Posterior cingulate gyrus (tissue), 11 donors: ENCODE measurements at places on chromosomes 1 and 21.

- peak; percentile 66 for DNase-seq
Observed at GRCh38 chr1:22284906-22285548, 142.1 kb upstream of the WNT4 start.

- DNase-seq = no peak
Observed at GRCh38 chr1:108070662-108071061, 105.7 kb upstream of the VAV3 start.

DNA sequence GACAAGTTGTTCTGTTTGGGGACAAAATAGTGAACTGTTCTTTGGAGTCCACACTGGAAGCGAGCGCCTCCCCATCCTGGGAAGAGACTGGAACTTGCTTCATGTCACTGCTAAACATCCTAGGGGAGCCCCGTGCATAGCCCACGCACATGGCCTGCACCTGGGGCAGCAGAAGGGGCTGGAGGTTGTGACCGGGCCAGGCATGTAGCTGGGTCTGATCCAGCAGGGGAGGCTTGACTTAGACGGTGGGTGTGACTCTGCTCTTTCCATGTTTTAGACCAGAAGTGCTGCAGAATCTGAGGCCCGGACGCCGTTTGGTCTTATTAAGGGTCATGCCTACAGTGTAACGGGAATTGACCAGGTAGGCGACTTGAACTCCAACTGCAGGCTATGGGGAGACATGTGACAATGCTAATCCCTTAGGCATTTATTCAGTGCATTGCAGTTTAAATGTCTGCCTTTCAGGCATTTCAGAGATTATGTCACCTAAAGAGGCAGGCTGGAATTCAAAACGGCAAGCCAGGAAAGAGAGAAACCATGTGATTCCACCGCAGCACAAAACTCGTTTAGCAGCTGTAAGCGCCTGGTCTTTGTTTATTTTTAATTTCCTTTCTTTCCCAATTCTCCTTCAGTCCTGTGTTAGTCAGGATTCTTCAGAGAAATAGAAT lies 21.8 kb downstream of the CAPN9 start:
- no peak for DNase-seq

- no peak for DNase-seq
Observed at GRCh38 chr1:62207187-62207586, 12.5 kb downstream of the L1TD1 start.

- DNase-seq = no peak
Observed at GRCh38 chr1:30886710-30887428, 21.7 kb downstream of the SDC3 start.

DNA sequence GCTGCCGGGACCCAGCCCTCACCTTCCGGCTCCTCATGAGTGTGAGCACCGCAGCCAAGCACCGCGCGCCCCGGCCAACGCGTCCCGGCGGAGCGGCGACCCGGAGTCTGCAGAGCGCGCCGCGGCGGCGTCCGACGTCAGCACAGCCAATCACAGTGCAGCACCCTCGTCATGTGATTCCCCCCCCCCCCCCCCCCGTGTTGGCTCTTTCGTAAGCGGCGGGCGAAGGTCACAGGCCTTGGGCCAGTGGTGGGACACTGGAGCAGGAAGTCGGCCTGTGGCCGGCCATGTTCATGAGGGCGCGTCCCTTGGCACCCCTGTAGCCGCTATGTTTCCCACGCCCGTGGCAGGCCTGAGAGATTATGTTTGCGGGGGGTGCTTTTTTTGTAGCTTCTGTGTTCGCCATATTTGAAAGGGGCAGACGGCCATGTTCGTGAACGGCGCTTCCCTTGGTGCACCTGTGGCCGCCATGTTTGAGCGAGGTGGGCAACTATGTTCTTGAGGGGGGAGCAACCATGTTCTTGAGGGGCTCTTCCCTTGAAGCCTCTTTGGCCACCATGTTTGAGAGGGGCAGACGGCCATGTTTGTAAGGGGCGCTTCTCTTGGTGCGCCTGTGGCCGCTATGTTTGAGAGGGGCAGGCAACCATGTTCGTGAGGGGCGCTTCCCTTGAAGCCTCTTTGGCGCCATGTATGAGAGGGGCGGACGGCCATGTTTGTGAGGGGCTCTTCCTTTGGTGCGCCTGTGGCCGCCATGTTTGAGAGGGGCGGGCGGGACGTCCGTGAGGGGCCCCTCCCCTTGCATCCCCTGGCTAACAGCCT lies at the start of gene C1orf174:
Gene C1orf174, minus strand, starts transcription at position 123 of the 819 bp plus-strand sequence. Its CDS starts 86 bp downstream, at position 37.
- DNase-seq = peak; percentile 98

GRCh38 chr21:34335316-34335715 lies 28.5 kb upstream of the KCNE2 start:
- DNase-seq = no peak

DNA sequence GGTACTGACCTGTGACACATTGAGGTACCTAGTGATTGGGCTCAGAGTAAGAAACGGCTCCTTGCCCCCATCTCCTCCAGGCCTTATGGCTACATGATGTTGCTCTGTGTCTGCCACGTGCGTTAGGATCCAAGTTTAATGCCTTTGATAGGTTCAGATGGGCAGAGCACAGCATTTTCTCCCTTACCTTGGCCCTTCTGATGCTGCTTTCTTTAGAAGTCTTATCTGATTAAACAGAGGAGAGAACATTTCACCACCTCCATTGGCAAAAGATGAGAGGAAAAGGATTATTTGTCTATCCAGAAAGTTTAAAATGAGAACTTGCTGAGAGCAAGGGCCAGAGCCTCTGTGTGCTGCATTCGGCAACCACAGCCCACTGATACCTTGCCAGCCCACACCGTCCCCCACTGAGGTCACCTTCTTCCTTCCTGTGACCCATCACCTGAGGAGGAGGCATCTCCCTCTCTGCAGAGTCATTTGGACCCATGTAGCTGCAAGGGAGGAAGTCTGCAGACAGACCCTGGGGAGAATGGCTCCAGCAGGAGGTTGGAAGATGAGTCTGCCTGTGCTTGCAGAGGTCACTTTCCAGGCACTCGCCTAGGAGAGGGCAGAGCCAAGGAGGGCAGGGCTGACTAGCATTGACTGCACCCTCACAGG lies 16.7 kb downstream of the SHISA4 start:
- DNase-seq = peak; percentile 54

- DNase-seq = no peak
Observed at GRCh38 chr1:92853299-92853698, 21.5 kb downstream of the RPL5 start.

DNA sequence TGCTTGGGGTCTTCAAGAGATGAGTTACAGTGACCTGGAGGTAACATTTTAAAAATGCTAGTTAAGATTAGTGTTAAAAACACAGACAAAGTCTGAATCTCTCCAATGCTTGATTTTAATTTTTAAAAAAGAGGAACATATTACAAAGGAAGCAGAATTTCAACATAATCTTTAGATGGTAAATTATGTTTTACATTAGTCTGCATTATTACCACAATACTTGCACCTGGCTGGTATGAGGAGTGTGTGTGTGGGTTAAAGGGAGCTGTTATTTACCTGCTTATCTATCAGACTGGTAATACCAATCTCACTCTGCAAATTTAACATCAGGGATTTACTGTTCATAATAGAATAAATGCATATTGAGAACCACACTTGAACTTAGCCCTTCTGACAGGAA lies 10.3 kb upstream of the KCNJ15 start:
- DNase-seq = no peak

GRCh38 chr1:238485057-238485911 lies 594.6 kb upstream of the ZP4 start:
- no peak for DNase-seq

- DNase-seq = no peak
Observed at GRCh38 chr21:32641710-32642698, 29.8 kb upstream of the CFAP298 start.

- no peak for DNase-seq
Observed at GRCh38 chr1:74620242-74620641, 53.4 kb downstream of the ERICH3 start.

DNA sequence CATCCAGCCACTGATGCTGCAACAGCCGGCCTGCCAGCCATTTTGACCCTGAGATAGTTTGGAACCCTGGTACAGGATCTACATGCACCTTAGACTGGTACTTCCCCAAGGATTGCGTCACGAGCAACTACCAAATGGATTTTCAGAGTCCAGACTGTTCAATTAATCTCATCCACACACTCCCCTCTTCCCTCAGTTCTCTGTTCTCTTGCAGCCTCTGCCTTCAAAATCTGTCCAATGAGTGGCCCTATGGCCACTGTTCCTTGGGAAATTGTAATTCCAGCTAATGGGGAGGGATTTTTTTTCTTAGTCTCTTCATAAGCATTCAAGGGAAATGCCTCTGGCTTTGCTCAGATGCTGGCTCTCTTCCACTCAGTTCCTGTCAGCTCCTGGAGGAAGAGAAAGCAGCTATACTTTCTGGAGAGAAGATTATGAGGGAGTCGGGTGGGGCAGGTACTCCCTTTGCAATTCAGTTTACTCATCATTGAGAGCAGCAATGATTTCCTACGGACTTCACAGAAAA lies 19.8 kb upstream of the UAP1 start:
- DNase-seq = no peak

- DNase-seq = peak; percentile 92
Observed at GRCh38 chr1:2240270-2241156, 12.4 kb downstream of the SKI start.

- DNase-seq = peak; percentile 51
Observed at GRCh38 chr21:33874161-33874560, 41.4 kb downstream of the ATP5PO start.

GRCh38 chr1:89652373-89652772 lies 19.5 kb downstream of the LRRC8C start:
- DNase-seq = no peak

- DNase-seq = peak; percentile 87
Observed at GRCh38 chr1:200973937-200974657, 49.4 kb downstream of the KIF21B start.

DNA sequence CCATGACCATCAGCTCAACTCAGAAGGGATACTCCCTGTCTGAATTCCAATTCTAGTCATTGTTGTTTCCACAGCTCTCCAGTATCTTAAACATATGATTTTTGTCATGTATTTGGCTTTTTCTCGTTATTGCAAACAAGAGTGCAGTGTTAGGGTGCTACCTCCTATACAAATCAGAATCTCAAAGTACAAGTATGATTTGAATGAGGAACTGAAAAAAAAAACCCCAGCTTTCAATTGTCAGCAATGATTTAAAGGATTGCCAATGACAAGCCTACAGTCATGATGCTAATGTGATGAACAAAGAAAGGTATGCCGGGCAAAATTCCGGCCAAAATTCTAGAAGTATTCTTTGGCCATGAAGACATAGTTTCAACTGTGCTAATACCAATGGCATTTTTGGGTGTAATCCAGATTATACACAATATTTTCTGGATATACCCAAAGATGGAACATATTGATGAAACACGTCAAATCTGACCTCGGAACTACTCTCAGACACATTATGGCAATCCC lies 14.9 kb downstream of the TMEM35B start:
- no peak for DNase-seq

DNA sequence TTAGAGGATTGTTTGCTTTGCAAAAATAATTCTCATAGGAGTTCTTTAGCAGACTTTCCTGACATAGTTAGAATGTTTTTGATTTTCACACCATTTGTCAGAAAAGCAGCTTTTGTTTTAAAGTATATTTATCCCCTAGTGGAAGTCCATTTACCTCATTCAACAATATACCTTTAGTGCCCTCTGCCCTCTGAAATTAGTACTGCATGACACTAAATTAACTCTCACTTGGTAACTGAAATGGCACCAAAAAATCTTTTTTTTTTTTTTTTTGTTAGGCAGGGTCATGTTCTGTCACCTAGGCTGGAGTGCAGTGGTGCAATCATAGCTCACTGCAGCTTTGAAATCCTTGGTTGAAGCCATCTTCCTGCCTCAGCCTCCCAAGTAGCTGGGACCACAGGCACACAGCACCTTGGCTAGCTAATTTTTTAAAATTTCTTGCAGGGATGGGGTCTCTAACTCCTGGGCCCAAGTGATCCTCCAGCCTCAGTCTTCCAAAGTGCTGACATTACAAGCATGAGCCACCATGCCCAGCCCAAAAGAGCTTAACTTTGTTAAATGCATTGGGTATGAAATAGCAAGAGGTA lies 13.6 kb downstream of the LRRC42 start:
- no peak for DNase-seq

DNA sequence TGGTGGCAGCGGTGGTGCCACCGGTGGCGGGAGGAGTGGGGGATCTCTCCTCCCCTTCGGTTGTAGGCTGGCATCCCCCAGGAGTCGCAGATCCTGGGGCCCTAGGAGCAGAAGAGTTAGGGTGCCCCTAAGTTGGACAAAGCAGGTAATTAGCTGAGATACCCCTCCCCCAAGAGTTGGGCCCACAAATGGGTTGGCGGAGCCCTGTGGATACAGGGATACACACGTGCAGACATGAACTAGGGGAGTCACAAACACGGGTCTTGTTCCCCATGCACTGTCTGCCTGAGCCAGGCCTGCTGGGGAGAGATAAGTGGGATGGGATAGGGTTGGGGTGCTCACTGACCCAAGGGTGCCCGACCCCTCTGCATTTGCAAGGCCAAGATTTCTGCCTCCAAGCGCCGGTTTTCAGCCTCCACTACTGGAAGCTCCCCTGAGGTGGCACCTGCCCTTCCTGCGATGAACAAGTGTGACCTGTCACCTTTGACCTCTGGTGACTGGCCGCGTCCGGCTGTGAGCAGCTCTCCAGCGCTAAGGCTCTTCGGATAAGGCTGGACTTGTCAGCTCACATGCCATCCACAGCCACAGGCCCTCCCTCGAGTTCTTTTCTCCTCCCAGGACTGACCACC lies 1.8 kb downstream of the CCDC17 start:
- DNase-seq = no peak

- DNase-seq = no peak
Observed at GRCh38 chr21:22842875-22843274, 1844.7 kb downstream of the NCAM2 start.

DNA sequence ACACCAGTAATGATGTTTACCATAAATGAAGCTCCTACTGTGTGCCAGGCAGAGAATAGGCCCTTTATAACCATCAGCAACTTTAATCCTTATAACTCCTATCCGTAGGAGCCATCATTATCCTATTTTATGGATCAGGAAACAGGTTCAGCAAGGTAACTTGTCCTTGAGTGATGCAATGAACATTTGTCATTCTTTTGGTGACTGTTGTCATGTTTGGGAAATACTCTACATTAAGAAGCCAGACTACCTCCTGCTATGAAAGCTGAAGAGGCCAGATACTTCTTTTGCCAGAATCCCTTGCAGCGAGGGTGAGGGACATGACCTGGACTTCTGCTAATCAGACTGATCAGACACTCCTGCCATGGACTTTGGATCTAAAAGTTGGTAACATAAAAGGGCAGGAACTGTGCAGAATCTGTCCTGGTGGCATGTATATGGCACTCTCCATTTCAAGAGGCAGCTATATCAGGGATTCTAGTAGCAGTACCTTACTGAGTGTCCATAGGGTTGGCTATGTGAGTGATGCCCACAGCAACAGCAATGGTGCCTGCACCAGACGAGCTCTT lies 33.1 kb upstream of the SRRM1 start:
- no peak for DNase-seq

- DNase-seq = no peak
Observed at GRCh38 chr21:41393876-41394465, 32.1 kb upstream of the MX1 start.

GRCh38 chr1:202953392-202953791 lies 4.7 kb downstream of the ADIPOR1 start:
- DNase-seq = no peak
